ENCODE measurements at places on chromosomes 2 and 18.

- DNase-seq = peak; percentile 69
Measured at GRCh38 chr18:33201509-33201926, 239.0 kb downstream of the CCDC178 start.

DNA sequence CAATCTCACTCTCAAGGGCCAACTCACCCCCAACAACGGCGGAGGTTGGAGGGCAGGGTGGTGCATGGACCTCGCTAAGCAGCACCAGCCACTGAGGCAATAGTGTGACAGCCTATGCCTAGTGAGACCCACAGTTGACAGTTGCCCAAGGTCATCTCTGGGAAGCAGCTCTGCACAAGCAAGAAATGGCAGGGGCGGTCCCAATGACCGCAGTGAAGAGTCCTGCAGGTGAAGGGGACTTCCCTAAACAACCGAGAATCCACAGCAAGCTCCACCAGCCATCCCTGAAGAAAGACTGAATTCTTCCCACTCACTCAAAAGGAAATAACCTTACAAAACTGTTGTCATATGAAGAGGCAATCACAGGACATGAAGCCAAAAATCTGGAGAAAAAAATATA is 313.4 kb upstream of the ID2 start:
- DNase-seq = no peak

DNA sequence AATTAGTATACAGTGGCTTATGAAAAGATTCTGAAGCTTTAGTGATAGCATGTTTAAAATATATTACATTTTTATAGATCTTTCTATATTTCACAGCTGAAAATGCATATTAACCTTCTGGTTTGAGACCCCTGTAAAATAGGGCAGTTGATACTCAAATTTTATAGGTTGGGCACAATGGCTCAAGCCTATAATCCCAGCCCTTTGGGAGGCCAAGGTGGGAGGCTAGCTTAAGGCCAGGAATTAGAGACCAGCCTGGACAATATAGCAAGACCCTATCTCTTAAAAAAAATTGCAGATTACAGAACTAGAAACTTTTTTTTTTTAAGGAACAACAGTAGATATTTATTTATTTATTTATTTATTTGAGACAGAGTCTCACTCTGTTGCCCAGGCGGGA is 31.2 kb downstream of the NBEAL1 start:
- DNase-seq = no peak

- no peak for DNase-seq
Measured at GRCh38 chr18:8366656-8367055, 242.6 kb upstream of the RAB12 start.

- DNase-seq = no peak
Measured at GRCh38 chr2:119134775-119135174, 23.8 kb downstream of the C1QL2 start.

DNA sequence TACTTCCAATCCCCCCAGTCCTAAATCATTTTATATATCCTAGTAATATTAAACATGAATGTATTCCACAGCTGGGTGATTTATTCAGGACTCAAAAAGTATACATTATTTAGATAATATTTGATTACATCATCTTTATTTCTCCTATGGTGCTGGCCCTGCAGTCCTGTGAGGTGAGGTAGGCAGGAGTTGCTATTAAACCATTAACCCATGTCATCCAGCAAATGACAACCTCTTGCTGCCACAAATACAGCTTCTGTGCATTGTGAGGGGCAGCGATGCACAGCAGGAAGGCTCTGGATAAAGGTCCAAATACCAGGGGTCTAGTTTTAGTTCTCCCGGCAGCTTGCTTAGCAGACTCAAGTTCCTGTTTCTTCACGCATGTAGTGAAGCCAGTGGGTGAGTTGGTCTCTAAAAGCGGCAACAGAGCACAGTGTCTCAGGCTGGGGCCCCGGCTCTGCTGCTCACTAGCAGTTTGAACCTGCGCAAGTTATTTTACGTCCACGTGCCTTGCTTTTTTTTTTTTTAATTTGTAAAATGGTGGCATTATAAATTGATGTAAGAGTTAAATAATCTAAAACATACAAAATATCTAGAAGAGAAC is 36.1 kb downstream of the INSIG2 start:
- no peak for DNase-seq

GRCh38 chr2:219245148-219245898 is at the start of the genes GLB1L and STK16:
Gene GLB1L, minus strand, starts transcription at chr2:219245444. Its CDS starts 1,871 bp downstream, at chr2:219243573.
Gene STK16, plus strand, starts transcription at chr2:219245479. Its CDS starts 521 bp downstream, at chr2:219246000.
- peak; percentile 96 for DNase-seq

DNA sequence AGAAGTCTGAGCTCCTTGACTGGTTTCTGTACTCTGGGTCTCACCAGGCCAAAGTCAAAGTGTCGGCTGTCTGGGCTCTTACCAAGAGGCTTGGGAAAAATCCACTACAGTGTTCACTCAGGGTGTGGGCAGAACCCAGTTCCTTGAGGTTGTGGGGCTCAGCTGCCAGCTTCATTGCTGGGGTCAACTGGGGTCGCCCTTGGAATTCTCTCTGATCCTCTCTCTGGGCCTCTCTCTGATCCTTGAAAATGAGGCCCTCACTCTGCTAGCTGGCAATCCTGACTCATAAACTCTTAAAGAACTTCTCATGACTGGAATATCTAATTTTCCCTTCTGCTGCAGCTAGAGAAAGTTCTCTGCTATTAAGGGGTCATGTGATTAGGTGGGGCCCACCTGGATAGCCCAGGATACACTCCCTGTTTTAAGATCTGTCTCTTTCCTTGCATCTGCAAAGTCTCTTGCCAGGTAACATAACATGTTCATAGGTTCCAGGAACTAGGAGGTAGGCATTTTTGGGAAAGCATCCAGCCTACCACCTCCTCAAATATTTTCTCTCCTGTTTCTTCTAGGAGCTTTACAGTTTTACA is 66.3 kb downstream of the SP110 start:
- DNase-seq = no peak

DNA sequence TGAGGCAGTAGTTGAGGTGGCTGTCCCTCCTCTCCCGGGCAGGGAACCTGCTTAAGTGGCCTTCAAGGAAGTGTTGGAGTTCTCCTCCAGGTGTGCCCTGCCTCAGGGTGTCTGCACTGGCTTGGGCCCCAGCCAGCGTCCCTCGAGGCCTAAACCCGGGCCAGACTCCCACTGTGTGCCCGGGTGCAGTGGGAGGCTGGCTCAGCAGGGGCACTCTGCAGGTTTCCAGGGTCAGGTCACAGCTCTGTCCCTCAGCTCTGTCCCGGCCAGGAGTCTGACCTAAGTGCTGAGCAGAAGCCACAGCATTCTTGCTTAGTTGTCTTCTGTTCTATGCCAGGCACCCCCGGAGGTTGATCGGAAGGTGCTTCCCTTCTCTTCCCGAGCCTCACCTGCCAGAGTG is 69.0 kb upstream of the OTOS start:
- no peak for DNase-seq

GRCh38 chr2:160484859-160485520 is 8.6 kb downstream of the RBMS1 start:
- DNase-seq = no peak

GRCh38 chr18:31661965-31662364 is 22.4 kb downstream of the B4GALT6 start:
- DNase-seq = no peak

- DNase-seq = no peak
Measured at GRCh38 chr2:203951366-203951902, 14.9 kb downstream of the ICOS start.

GRCh38 chr2:70935468-70936164 is at the start of gene ATP6V1B1:
Gene ATP6V1B1, plus strand, starts transcription at chr2:70935900. Its CDS starts 55 bp downstream, at chr2:70935955.
- DNase-seq = no peak

- no peak for DNase-seq
Measured at GRCh38 chr2:80048296-80048695, 256.3 kb downstream of the LRRTM1 start.

GRCh38 chr2:159071190-159071915 is 102.9 kb downstream of the TANC1 start:
- DNase-seq = no peak

GRCh38 chr2:126856403-126856802 is 42.3 kb upstream of the TEX51 start:
- no peak for DNase-seq

GRCh38 chr18:31243740-31244512 is 74.0 kb upstream of the DSG1 start:
- no peak for DNase-seq

GRCh38 chr2:105842555-105842954 is 97.8 kb downstream of the NCK2 start:
- peak; percentile 33 for DNase-seq

- DNase-seq = no peak
Measured at GRCh38 chr2:202278036-202278760, 12.6 kb downstream of the NOP58 start.

DNA sequence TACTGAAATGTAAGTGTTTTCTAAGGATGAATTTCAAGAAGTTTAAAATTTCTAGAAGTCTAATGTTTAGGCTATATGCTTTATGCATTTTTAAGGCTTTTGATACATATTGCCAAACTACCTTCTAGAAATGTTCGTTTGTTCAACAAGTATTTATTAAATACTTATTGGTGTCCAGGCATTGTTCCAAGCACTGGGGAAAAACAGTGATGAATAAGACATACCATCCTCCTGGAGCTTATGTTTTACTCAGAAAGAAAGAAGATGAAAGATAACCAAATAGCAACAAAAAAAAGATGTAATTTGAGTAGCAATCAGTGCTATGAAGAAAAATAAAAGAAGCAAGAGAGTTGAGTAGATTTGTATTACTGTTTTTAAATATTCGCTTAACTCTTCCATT is 692.9 kb downstream of the SLC4A3 start:
- no peak for DNase-seq
